ENCODE measurements at places on chromosomes 12 and 14.

GRCh38 chr12:43226151-43226550 lies 325.9 kb downstream of the ADAMTS20 start:
- H3K27ac ChIP-seq: no peak overlapping the region
- H3K36me3 ChIP-seq: no peaks in the 10 kb centered on the region
- H3K27me3 ChIP-seq: no peaks in the 10 kb centered on the region
- no peak overlapping the region for H3K4me3 ChIP-seq
- DNase-seq: no peak

GRCh38 chr12:86719381-86719780 lies 463.2 kb upstream of the MGAT4C start:
- no peak overlapping the region for H3K4me3 ChIP-seq
- H3K36me3 ChIP-seq: no peaks in the 10 kb centered on the region
- H3K27me3 ChIP-seq: no peaks in the 10 kb centered on the region

DNA sequence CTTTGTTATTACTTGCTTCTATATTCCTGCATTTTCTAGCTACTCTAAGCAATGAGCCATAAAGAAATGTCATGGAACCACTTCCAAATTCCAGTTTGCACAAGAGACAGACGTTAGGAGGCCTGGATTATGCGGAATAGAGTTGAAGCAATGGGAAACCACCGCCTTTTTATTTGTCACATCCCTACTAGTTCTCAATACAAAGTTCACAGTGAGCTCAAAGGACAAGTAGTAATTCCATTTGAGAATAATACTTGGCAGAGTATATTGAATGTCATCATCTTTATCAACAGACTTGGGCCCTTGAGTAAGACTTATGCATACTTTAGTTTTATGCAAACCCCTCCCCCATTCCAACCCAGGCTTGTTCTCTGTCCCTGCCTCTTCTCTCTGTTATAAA lies 3.7 kb upstream of the SLC15A5 start:
- no peak for DNase-seq
- H3K36me3 ChIP-seq: no peaks in the 10 kb centered on the region
- H3K4me3 ChIP-seq: no peak overlapping the region
- no peaks in the 10 kb centered on the region for H3K4me1 ChIP-seq
- no peaks in the 10 kb centered on the region for H3K27me3 ChIP-seq
- H3K27ac ChIP-seq: no peak overlapping the region

DNA sequence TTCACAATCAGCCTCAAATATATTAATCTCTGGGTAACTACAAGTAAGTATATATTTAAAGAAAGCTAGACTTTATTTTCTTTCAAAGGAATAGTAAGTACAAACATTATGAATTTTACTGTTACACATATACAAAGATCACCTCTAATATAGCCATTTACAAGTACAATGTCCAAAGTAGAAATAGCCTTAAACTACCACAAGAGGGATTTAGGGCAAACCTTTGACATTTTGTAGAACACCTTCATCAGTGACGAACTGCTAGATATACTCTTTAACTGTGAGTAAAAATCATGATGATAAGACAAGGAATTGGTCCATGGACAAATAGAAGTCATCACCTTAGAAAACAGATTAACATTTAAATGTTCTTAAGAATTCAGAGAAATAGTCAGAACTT lies 69.8 kb downstream of the CNTN1 start:
- H3K27me3 ChIP-seq: no peaks in the 10 kb centered on the region
- no peak for DNase-seq
- H3K4me1 ChIP-seq: no peaks in the 10 kb centered on the region
- no peak overlapping the region for H3K4me3 ChIP-seq
- no peak overlapping the region for H3K27ac ChIP-seq

DNA sequence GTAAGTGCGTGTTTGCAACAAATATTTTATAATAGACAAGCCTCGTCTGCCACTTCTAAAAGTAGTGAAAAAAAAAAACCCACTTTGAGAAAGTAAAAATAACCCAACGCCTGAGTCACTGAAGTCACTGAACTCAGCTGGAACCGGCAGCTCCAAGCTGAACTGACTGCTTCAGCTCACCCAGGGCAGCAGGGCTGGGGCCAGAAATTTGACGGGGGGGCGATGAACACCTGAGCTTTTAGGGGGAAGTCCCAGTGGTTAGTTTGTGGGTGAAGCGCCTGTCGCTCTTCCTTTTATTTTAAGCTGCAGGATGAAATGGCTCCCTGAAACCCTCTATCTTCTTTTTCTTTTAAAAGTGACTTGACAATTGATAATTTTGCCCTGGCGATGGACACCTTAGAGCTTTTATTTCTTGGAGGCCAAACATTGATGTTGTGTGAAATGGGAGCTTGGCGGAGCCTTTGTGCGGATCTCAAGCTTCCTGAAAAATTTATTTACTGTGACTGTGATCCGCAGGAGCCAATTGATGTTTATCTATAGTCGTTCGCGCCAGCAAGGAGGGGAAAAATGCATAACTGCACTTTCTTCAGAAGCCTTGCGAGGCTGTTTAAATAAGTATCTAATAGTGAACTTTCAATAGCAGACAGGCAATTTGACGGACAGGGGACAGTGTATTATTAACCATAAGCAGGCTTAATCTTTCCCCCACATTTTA lies 173.2 kb upstream of the MYL2 start:
- no peaks in the 10 kb centered on the region for H3K27me3 ChIP-seq
- DNase-seq: no peak
- H3K4me3 ChIP-seq: no peak overlapping the region
- H3K27ac ChIP-seq: no peak overlapping the region
- no peaks in the 10 kb centered on the region for H3K4me1 ChIP-seq

GRCh38 chr12:121857322-121858246 lies 1.1 kb downstream of the HPD start:
- H3K36me3 ChIP-seq: no peaks in the 10 kb centered on the region
- H3K27ac ChIP-seq: no peak overlapping the region
- H3K27me3 ChIP-seq: no peaks in the 10 kb centered on the region
- H3K4me1 ChIP-seq: peaks cover 11% of the 10 kb centered on the region

DNA sequence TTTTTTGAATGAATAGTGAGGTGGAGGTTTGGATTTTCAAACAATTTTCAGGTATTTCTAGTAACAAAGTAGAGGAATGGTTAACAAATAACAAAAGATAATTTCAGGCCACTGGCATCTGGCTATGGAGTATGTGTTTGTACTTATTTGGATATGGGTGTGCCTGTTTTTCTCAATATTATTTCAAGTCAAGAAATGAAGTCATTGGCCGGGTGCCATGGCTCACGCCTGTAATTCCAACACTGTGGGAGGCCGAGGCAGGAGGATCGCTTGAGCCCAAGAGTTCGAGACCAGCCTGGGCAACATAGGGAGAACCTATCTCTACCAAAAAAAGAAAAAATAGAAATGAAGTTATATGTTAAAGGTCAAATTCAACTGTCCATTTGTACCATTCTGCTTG lies 13.9 kb downstream of the SLC35E3 start:
- H3K27me3 ChIP-seq: no peaks in the 10 kb centered on the region
- H3K4me1 ChIP-seq: no peaks in the 10 kb centered on the region
- no peak for DNase-seq
- H3K27ac ChIP-seq: no peak overlapping the region
- peaks cover 9% of the 10 kb centered on the region for H3K36me3 ChIP-seq

DNA sequence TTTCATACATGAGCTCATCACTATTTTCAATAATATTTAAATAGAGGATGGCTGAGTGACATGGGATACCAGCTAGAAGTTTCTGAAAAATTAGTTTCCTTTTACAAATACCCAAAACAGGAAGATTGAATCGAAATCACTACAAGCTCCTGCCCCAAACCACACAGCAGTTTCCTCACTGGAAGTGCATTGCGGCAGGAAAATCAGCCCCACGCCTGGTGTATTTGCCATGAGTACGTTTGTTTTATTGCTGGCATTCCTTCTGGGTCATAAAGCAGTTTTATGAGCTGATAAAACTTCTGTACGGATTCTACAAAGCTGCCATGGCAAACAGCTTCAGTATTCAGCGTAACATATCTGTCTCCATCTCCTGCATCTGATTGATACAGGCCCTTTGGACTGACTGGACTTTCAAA lies 23.7 kb downstream of the CDC42BPB start:
- no peak overlapping the region for H3K27ac ChIP-seq
- no peak for DNase-seq
- no peak overlapping the region for H3K4me3 ChIP-seq
- H3K27me3 ChIP-seq: no peaks in the 10 kb centered on the region
- H3K4me1 ChIP-seq: 0 out of 2 replicates have a peak, but pooled peaks cover 2% of the 10 kb centered on the region

GRCh38 chr12:92551853-92552397 lies 150.9 kb upstream of the PLEKHG7 start:
- H3K27ac ChIP-seq: no peak overlapping the region
- H3K4me1 ChIP-seq: no peaks in the 10 kb centered on the region
- H3K36me3 ChIP-seq: no peaks in the 10 kb centered on the region
- H3K27me3 ChIP-seq: no peaks in the 10 kb centered on the region
- DNase-seq: no peak

DNA sequence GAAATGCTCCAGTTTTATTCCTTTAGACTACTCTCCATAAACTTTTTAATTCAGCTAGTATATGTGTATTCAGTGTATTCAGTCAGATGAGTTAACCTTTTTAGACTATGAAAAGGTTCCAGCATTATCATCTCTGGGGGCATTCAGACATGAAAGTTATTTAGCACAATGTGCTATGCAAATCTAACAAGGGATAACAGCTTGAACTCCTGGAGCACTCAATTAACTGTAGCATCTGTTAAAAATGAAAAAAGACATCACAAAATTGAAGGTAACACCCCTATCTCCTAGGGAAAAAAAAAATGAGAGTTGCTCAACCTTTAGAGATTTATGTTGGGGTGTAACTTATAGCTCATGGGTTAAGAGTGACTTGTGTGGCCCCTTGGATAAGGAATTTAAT lies 211.5 kb downstream of the PHLDA1 start:
- H3K27ac ChIP-seq: no peak overlapping the region
- H3K4me1 ChIP-seq: peaks cover 3% of the 10 kb centered on the region
- H3K27me3 ChIP-seq: no peaks in the 10 kb centered on the region
- H3K36me3 ChIP-seq: no peaks in the 10 kb centered on the region
- H3K4me3 ChIP-seq: no peak overlapping the region

DNA sequence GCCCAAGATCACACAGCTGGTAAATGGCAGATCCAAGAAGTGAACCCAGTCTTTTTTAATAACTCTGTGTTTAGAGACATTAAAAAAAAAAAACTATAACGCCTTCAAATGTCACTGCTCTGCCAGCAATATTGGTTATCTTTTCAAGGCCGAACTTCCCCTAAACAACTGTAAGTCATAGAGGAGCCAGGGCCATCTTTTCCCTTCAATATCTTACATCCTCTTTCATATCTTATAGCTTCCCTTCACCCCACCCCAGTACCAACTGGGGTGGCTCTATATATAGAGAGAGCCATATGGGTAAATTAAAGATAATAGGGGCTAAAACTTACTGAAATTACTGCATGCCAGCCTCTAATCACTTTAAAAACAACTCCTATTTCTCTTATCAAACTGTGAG lies 100.2 kb downstream of the STAB2 start:
- H3K36me3 ChIP-seq: no peaks in the 10 kb centered on the region
- DNase-seq: no peak
- H3K27me3 ChIP-seq: no peaks in the 10 kb centered on the region
- H3K4me3 ChIP-seq: no peak overlapping the region
- no peaks in the 10 kb centered on the region for H3K4me1 ChIP-seq
- no peak overlapping the region for H3K27ac ChIP-seq

GRCh38 chr12:61111218-61111617 lies 1149.0 kb upstream of the USP15 start:
- DNase-seq: no peak
- no peak overlapping the region for H3K27ac ChIP-seq
- no peak overlapping the region for H3K4me3 ChIP-seq
- no peaks in the 10 kb centered on the region for H3K27me3 ChIP-seq

DNA sequence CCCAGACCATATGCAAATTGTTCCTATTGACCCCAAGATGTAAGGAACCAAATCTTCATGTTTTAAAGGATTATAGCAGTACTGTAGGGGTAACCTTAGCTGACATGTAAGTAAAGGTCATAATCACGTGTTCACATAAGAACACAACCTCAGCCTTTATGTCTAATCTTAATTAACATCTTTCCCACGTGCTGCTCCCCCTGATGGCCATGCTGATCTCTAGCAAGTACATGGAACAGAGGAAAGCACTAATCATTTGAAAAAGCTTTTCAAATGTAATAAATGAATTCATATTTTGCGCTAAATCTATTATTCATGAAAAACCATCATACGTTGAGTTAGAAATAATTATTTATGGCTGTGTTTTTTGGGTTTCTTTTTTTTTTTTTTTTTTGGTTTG lies 30.5 kb upstream of the ITPR2 start:
- no peak for DNase-seq
- H3K27ac ChIP-seq: no peak overlapping the region
- H3K27me3 ChIP-seq: no peaks in the 10 kb centered on the region

DNA sequence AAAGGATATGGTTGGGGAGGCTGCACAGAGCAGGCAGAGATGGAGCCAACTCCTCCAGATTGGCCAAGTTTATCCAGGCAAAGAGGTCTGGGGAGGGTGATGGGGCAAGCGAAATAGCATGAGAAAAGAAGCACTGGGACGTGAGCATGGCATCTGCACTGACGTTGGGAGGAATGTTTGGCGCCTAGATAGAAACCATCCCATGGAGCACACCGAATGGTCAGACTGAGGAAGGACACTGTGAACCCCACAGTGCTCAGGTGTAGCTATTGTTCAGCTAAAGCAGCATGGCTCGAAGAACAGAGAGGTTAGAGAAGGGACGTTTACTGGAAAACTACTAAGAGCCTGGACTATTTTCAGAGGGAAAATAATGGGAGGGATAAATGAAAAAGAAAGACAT lies 387.1 kb downstream of the EMP1 start:
- no peak overlapping the region for H3K27ac ChIP-seq
- DNase-seq: no peak
- H3K4me1 ChIP-seq: peaks cover 7% of the 10 kb centered on the region
- H3K36me3 ChIP-seq: no peaks in the 10 kb centered on the region
- H3K27me3 ChIP-seq: no peaks in the 10 kb centered on the region
